ENCODE measurements at places on chromosomes 11 and 22.

DNA sequence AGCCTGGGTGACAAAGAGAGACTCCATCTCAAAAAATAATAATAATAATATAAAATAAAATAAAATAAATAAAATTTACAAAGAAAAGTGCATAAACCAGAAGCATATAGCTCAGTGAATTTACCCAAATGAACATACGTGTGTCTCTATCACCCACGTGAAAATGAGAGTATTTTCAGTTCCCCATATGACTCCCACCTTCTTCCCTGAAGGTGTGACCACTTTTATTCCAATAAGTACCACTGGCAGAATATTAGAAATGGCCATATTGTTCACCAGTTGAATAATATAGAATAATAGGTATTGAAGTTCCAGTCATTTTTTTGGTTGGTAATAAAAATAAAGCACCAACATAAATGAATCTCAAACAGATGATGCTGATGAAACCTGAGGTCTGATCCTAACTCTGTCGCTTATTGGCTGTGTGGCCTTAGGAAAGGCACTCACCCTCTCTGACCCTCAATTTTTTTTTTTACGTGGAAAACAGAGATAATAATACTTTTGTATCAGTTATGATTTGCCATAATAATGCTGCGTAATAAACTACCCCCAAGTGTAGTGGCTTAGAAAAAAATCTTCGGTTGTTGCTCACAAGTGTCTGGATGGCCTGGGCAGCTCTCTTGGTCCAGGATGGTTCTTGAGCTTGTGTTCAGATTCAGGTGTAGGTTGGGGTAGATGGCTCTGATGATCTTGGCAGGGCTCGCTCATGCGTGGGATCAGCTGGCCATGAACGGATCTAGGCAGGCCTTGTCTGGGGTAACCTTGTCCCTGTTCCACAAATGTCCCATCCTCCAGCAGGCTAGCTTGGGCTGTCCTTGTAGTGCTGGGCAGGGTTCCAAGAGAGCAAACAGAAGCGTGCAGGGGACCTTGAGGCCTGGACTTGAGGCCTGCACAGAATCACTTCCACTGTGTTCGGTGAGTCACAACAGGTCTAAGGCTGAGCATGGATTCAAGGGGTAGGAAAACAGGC lies 88.1 kb downstream of the MYO18B start:
- DNase-seq, result no peak

DNA sequence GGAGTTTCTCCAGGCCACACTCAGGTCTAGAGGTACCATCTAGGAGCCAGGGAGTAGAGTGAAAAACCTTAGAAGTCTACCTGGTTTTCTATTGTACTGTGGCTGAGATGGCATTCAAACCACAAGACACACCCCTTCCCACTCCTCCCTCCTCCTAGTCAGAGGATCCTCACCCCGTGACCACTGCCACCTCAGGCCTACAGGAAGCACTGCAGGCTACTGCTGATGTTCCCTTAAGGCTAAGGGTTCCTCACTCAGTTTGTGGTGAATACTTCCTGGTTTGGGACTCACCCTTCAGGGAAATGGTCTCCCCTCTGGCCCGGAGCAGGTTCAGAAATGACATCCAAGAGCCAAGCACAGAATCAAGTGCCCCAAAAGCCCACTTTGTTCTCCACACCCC lies 1293.9 kb downstream of the JRKL start:
- no peak for DNase-seq

DNA sequence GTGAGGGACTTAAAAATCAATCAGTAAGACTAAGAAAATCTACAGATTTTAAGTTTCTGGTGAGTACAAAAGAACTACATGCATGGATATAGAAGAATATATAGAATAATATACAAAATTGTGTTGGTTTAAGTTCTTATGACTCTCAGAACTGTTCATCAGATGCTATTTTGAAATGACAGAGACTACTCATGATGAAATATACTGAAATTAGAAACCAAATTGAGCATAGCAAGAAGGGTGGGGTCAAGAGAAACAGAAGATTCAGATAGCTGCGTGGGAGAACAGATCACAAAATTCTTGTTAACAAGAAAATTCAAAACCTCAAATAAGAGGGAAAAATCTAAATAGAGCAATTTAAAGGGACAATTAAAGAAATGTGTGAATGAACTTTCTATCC lies 2125.3 kb upstream of the RAG2 start:
- no peak for DNase-seq

GRCh38 chr11:7591987-7592386 lies 78.2 kb downstream of the PPFIBP2 start:
- no peak for DNase-seq

DNA sequence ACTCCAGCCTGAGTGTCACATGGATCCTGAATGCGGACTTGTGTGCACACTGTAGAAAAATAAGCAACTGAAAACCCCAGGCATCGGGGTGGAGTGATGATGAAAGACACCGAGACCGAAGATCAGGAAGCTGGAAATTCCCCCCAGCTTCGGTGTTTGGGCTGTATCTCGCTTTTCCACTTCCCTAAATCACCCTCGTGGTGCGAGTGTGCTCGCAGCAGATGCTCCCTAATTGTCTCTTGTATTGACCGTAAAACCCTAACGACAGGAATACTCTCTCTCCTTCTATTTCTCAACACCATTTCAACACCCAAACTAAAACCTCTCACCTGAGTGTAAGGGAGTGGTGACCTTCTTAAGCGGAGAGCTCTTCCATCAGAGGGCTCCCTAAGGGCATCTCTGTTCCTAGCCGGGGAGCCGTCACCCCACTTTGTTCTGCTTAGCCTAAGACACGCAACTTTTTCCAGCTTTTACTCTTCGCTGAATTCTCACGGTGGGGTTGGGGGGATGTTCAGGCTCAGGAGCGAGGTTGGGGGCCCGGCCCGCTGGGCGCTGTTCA lies 635 bp upstream of the GRK3 start:
- DNase-seq, result no peak

DNA sequence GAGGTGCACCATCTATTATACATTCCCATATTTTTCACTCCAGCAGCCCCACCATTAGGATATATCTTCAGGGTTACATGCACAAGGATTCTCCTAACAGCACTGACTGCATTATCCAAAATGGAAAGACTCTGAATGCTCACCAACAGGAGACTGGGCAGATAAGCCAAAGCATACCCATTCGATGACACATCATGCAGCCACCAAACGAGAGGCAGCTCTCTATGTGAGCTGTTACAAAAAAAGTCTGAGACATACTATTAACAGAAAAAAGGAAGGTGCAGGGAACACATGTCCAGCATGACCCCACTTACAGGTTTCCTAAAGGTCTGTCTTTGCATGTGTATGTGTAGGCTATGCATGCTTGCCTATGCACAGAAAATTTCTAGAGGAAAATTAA lies 12.4 kb upstream of the SERPIND1 start:
- DNase-seq, result no peak

- DNase-seq, result no peak
Observed at GRCh38 chr11:41449483-41450050, 9.9 kb downstream of the LRRC4C start.

GRCh38 chr11:6927030-6927617 lies 898 bp downstream of the ZNF215 start:
- DNase-seq, result peak; percentile 12

DNA sequence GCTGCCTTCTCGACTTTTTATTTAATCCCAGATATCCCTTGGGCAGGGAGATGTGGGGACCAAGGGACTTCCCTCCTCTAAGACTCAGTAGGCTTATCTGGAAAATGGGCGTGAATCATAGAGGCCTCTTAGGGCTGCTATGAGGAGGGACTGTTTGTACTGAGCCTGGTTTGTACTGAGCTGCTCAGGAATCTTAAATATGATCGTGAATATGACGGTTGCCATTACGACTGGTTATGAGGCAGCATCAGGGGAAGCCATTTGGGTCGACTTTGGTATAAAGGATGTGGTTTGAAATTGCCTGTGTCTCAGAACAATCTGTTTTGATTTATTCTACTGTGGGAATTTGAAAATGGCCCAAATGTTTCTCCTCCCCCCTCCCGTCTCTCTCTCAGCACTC lies 20.6 kb downstream of the TSPAN18 start:
- DNase-seq, result no peak

DNA sequence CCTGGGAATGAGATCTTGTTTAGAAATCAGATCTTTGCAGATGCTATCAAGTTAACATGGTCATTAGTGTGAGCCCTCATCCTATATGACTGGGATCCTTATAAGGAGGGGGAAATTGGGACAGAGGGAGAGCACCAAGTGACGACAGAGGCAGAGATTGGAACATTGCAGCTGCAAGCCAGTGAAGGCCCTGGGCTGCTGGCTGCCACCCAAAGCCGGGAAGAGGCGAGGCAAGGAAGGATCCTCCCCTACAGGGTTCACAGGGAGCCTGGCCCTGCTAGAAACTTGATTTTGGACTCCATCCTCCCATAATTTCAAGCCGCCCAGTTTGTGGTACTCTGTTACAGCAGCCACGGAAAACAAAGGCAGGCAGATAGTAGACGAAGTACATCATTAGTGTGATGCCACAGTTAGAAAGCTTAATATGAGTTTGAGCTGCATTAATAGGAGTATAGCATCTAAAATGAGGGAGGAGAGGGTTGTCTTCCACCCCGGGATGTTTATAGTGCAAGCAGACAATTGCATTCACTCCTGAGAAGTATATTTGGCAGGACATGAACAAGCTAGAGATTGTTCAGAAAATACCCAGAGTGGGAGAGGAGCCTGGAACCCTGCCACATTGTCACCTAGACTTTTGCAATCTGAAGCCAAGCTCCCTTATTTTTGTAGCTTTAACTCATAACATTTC lies 56.8 kb upstream of the CLMP start:
- no peak for DNase-seq

GRCh38 chr11:111764621-111765020 lies 1.6 kb downstream of the PPP2R1B start:
- no peak for DNase-seq

- no peak for DNase-seq
Observed at GRCh38 chr22:23179381-23180299, 669 bp upstream of the BCR start.

DNA sequence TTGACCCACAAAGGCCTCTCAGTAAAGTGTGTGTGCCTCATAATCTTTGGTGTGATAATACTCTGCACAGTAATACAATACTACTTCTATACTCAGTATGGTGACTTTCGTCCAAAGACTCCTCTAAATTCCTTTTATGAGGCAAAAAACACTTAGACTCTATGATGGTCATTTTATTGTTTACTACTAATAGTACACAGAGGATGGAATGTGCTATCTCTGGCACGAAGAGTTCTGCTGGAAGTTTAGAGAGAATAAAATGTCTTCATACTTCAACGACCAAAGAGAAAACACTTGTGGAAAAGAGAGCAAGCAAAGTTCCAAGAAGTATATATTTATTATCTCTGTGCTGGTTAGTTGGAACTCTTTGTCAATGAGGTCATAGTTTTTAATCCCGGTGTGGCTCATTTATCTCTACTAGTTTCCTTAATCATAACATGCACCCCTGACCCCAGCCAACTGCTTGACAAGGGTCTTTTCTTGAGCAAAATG lies 7.5 kb upstream of the CSTF3 start:
- DNase-seq, result no peak

DNA sequence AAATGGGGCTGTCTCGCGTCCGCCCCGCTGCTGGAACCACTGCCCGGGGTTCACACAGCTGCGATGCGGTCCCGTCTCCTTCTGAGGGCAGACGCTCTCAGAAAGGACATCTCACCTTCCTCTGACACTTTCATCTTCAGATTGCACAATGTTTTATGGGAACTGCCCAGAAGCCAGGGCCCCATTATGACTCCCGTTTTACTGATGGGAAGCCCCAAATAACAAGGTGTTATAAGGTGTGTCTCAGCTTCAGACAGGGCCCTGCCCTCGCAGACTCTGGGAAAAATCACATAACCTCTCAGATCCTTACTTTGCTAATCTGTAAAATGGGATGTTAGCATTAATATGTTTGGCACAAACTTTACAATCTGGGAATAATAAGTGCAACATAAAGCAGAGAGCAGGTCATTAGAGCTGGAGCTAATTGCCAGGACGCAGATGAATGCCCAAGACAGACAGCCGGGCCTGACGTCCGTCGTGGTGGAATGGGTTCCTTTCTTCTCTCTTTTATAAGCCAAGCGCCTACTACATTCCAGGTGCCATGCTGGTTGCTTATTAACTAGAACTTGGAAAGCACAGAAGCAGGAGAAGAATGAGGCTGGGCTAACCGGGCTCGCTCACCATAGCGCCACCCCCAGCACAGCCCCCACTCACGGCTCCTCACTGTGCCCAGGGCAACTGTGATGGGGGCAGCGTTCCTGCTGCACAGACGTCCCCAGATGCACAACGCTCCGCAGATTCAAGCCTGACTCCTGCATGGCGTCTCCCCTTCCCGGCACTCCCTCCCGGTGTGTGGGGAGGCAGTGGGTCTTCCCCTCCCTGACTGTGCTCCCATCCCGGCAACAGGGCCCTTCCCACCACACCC lies 43.8 kb downstream of the TRMU start:
- DNase-seq, result no peak

DNA sequence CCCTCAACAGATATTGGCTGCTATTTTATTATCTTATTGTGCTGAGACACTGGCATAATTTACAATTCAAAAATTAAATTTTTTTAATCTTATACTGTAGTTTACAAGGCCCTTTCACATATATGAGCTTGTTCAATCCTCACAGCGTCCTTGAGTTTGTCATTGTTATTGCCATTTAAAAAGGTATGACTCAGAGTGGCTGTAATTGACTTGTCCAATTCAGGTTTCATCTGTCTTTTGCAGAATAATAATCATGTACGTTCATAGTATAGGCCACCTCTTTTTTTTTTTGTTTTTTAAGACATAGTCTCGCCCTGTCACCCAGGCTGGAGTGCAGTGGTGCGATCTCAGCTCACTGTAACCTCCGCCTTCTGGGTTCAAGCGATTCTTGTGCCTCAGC lies 11.5 kb downstream of the PTPRJ start:
- no peak for DNase-seq

- no peak for DNase-seq
Observed at GRCh38 chr11:6747097-6747668, 24.6 kb downstream of the OR2AG2 start.

DNA sequence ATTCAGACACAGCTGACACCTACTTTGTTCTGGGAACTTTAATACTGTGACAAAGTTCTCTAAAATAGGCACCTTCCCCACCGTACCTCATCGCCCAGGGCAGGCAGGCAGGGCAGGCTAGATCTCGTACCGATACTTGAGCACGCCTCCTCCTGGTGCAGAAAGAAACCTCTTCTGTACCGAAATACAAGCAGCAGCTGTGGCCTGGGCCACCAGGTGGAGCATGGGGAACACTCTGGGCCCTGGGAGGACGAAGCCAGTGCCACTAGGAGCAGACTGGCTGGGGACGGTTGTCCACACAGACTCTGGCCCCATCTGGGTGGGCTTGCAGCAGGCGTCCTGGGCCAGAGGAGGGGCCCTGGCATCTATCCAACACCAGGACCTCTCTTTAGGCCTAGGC lies 12.8 kb downstream of the PMM1 start:
- no peak for DNase-seq

- peak; percentile 81 for DNase-seq
Observed at GRCh38 chr22:31313366-31314147, 21.3 kb upstream of the PIK3IP1 start.

DNA sequence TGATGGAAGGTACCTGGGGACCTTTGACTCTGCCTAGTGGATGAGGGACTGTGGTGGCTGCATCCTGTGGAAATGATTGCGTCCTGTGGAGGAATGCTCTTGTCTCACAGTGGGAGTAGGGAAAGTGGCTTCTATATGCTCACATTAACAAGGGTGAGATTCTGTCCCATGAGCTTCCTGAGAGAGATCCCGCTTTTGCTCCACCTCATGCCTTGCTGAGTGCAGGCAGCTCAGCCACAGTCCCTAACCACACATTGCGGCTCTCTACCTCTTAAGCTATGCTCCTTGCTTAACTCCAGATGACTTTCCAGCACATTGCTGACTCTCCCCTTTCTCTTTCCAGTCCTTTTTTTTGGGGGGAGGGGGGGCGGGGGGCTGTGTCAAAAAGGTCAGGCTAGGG lies 45.0 kb downstream of the TEAD1 start:
- peak; percentile 35 for DNase-seq
